ENCODE measurements at places on chromosomes 3 and 15.

DNA sequence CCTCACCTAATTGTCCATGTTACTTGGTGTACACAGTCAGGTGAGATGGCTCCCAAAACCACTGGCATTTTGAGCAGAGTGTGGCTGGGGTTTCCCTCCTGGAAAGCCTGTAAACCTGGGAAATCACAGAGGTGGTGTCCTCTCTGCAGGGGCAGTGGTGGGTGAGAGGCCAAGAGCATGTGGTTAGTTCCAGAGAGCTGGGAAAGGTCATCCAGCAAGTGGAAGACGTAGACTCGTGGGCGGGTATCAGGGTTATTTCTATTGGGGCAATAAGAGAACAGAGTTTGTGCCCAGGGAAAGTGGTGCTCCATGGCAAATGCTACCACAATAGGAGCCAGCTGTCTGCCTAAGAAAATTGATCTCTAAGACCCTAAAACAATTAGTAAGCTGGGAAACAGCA is 44.6 kb upstream of the LIMD1 start:
- DNase-seq: no peak

DNA sequence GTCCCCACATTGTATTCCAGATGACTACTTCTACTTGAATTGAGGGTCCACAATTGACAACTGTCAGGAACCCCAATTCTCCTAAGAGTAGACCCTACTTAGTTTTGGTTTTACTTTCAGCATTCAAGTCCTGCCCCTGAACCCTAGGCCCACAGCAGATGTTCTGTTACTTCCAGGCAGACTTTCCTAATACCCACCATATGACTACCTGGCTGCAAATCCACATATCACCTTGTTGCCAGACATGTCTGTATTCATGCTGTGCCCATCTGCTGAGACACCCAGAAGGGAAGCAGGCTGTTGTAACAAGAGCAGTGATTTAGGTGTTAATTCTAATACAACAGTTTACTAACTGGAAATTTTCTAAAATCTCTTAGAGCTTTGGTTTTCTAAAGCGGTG is 235.1 kb upstream of the CCDC54 start:
- DNase-seq: no peak

DNA sequence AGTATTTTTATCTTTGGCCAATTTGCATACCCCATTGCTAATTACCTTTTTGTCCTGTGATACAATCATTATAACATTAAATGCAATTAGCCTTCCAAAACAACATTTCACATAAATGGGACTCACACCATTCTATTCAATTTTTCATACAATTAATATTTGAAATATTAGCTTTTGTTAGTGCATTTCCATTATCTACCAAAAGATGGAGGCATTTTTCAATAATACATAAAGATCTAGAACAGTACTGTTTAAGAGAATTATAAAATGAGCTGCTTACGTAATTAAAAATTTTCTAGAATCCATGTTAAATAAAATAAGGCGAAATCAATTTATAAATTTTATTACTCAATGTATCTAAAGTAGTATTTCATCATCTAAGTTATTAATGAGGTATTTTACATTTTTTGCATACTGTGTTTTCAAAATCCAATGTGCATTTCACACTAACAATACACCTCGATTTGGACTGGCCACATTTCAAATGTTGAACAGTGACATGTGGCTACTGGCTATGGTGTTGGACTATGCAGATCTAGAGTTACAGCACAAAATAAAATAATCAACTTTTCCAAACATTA is 74.3 kb downstream of the TJP1 start:
- no peak for DNase-seq

DNA sequence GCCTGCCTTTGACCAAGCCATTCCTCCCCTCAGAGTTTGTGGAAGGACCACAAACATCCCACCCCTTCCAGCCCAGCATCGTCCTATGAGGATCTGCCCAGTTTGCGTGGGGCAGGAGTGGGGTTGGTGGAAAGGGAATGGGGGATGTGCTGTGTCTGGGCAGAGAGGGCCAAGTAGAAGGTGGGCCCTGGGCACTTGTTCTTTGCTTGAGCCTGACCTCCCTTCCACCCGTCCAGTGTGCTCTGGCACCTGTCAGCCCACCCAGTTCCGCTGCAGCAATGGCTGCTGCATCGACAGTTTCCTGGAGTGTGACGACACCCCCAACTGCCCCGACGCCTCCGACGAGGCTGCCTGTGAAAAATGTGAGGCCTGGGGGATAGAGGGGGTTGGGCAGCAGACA is 10.3 kb downstream of the SPINT1 start:
- DNase-seq: no peak

GRCh38 chr15:33068007-33068481 is 126.5 kb downstream of the FMN1 start:
- DNase-seq: no peak

DNA sequence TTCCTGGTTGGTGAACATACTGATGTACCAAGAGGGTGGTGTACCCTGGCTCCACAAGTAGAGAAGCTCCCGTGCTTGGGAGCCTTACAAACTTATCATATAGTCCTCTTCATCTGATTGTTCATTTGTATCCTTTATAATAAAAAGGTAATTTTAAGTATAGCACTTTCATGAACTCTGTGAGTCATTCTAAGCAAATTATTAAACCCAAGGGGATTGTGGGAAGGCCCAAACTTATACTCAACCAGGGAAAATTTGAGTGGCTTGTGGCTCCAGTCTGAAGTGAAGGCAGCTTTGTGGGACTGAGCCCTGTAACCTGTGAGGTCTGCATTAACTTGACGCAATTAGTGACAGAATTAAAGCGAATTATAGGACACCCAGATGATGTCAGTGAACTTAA is 29.0 kb downstream of the TTBK2 start:
- no peak for DNase-seq

GRCh38 chr15:81336568-81336967 is 12.6 kb upstream of the STARD5 start:
- DNase-seq: peak; percentile 19

DNA sequence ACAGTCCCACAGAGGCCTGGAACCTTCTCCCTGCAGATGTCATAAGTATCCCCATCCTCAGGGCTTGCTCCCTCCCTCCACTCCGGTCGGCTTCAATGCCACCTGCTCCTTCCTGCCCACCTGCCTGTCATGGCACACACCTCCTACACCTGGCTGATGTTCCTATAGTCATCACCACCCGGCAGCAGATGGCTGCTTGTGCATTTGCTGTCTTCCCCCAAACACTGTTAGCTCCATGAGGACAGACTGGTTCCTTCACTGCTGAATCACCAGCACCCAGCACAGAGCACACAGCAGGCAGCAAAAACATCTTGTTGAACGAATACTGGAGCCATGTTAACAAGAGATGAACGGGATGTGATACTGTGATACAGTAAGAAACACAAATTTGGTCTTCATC is 14.8 kb downstream of the TARS3 start:
- DNase-seq: no peak

- DNase-seq: no peak
Measured at GRCh38 chr3:71989165-71989564, 204.2 kb upstream of the PROK2 start.

DNA sequence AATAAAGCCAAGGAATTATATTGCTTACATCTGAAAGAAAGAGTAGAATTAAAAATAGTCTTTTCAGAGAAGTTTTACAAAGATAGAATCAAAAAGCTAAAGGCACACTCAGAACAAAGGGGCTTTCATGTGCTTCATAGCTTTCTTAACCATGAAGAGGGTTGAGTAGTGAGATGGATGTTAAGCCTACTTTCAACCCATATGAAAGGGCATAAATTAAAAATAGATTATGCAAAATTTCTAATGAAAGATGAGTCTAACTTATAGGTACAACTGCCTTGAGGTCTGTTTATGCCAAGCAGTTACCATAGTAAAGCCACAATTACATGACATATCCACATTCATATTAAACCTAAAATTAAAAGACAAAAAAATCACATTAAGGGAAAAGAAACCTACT is 223.3 kb upstream of the ARHGEF26 start:
- no peak for DNase-seq

All from stimulated activated CD4-positive, alpha-beta T cell treated with anti-CD3 and anti-CD28 coated beads, Interleukin-2, amount 100 ng/mL, for 4 hours (primary cell).